Stimulated activated CD8-positive, alpha-beta memory T cell treated with anti-CD3 and anti-CD28 coated beads, Interleukin-2, amount 100 ng/mL, for 1 hour (primary cell): ENCODE measurements at places on chromosomes 12 and 14.

- no peak for DNase-seq
These were observed 31.8 kb downstream of the ELK3 start for GRCh38 chr12:96225994-96226399.

GRCh38 chr14:57526942-57527341 lies 33.3 kb upstream of the CCDC198 start:
- no peak for DNase-seq

DNA sequence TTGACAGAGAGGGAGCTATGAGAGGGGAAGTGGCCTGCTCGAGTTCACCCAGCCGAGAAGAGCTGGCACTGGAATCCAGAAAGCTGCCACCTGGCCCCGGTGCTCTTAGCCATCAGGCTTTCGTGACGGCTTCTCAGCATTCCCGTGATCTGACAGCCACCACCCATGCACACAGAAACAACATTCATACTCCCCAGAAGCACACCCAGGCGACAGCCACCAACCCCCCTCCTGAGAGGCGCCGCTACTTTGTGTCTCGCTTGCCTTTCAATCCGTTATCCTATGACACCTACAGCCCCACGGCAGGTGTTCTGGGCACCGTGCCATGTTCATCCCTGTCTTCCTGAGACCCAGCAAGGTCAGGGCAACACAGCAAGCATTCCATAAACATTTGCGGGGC lies 31.4 kb downstream of the PSMC1 start:
- DNase-seq, result no peak

DNA sequence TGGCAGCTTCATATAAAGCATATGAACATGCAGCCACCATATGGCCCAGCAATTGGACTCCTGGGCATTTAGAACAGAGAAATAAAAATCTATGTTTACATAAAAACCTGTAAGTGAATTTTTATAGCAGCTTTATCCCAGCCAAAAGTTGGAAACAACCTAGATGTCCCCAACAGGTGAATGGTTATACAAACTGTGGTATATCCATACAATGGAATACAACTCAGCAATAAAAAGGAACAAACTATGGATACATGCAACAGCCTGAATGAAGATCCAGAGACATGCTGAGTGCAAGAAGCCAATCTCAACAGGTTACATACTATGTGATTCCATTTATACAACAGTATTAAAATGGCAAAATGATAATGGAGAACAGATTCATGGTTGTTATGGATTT lies 3.7 kb downstream of the TMTC1 start:
- no peak for DNase-seq

DNA sequence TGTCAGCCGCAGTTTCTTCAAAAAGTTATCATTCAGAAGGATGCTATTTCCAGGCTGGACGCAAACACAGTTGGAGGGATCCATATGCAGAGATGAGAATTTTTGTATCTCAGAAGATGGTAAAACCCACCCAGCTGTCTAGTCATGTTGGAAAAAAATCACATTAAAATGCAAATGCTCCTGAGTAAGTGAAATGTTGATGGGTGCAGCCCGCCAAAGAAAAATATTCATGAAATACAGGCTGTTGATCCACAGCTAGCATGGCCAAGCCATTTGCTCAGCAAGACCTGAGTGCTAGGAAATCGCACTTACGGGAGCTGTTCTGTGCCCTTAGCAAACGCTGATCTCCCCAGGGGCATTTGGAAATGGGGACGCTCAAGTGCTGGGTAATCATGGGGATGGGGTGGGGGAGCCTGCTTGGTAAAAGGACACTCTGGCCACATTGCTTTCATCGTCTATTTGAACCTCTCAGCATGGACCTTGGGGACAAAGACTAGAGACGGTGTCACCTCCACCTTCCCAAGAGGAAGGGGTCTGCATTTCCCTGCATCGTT lies 25.7 kb downstream of the TUNAR start:
- DNase-seq, result no peak

- DNase-seq, result no peak
These were observed 42.1 kb downstream of the TMTC1 start for GRCh38 chr12:29741342-29742241.

- DNase-seq, result no peak
These were observed 69.9 kb downstream of the RAD52 start for GRCh38 chr12:879641-880040.

DNA sequence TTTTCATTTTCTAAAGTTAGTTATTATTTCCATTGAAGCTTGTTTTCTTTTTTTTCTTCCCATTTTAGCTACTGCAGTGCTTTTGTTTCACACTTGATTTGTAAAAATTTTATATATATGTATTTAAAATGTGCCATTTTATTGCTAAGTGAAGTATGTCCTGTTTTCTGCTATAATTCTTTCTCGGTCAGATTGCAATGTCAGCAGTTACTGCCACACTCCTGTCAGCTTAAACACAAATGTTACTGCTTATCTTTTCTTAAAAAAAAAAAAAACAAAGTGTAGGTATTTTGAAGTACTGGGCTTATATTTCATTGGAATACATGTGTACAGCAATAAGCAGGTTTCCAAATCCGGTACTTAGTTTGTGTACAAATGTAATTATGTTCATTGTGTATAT lies 63.4 kb upstream of the AEBP2 start:
- no peak for DNase-seq

GRCh38 chr14:105343194-105343593 lies 28.6 kb downstream of the PACS2 start:
- DNase-seq, result no peak

GRCh38 chr14:71411738-71412137 lies 504.5 kb downstream of the PCNX1 start:
- DNase-seq, result no peak

GRCh38 chr12:89717759-89718523 lies 9.3 kb upstream of the ATP2B1 start:
- DNase-seq, result no peak

GRCh38 chr12:115897729-115898128 lies 379.8 kb downstream of the MED13L start:
- no peak for DNase-seq

- DNase-seq, result no peak
These were observed 923.0 kb upstream of the TMEM132C start for GRCh38 chr12:127343940-127344339.

- DNase-seq, result no peak
These were observed 96.3 kb upstream of the EEA1 start for GRCh38 chr12:93025145-93026103.

- DNase-seq, result no peak
These were observed 80.8 kb downstream of the PRIMA1 start for GRCh38 chr14:93707475-93707874.

DNA sequence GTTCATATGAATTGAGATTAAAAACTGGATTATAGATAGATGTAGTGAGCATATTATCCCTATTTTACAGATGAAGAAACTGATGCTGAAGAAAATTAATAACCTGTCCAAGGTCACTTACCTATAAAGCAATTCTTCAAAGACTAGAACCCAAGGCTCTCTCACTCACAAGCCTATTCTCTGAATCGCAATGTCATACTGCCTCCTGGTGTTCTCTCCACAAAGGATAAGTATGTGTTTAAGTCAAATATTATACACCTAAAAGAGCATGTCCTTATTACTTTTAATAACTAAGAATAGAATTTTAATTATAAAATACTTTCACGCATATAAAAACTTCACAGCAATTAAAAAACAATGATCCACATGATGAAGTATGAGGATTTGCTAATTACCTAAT lies 721.3 kb upstream of the USP15 start:
- DNase-seq, result no peak

- DNase-seq, result no peak
These were observed 107.2 kb downstream of the DUSP6 start for GRCh38 chr12:89245090-89245489.

DNA sequence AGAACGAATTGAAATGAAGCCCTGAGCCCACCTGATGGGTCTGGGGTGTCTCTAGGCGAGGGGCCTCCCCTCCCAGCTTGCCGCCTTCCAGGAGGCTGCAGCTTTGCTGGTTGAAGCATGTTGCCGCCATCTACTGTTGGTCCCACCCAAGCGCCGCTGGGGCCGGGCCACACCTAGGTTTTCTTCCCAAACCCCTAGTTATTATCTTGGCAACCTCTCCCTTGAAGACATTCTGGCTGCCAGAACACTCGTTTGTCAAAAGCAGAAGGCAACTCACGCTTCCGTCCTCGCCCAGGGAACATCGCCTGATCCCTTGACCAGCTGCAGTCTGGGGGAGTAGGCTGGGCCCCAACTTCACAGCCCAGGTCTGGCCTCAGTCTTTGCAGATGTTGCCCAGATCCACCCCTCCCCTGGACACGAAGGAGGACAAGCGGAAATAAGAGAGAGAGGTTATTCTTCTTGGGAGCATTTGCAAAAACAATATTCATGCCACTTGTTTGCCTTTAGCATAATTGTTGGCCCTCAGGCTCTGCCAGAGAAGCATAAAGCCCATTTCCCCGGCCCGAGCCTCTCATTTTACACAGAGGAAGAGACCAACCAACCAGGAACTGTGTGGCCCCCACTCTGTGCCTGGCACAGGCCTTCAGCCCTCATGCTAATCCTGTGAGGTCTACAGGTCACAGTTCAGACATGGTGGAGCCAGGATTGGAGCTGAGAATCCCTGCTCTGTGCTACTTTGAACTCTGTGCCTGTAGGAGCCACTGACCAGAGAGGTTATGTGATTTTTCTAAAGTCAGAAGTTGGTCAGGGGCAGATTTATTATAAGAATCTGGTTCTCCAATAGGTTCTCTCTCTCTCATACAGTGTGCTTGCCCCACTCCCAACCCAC lies 6.8 kb downstream of the EMP1 start:
- DNase-seq, result no peak

DNA sequence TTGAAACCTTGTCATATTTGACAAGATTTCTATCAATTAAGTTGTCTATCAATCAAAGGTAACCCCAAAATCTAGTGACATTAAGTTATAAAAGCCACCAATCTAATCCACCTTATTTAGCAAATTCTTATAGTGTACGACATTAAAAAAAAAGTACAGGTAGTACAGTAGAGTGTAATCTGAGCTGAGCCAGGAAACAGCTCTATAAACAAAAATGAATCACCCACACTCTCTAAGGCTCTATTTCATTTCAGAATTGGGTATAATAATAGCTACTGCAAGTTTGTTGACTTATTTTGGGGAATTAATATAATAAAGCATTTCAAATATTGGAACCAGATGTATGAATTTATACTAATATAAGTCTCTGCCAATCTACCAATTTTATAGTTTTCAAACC lies 342.4 kb upstream of the FLRT2 start:
- no peak for DNase-seq

- DNase-seq, result no peak
These were observed 62.7 kb downstream of the RASSF3 start for GRCh38 chr12:64672925-64673409.

DNA sequence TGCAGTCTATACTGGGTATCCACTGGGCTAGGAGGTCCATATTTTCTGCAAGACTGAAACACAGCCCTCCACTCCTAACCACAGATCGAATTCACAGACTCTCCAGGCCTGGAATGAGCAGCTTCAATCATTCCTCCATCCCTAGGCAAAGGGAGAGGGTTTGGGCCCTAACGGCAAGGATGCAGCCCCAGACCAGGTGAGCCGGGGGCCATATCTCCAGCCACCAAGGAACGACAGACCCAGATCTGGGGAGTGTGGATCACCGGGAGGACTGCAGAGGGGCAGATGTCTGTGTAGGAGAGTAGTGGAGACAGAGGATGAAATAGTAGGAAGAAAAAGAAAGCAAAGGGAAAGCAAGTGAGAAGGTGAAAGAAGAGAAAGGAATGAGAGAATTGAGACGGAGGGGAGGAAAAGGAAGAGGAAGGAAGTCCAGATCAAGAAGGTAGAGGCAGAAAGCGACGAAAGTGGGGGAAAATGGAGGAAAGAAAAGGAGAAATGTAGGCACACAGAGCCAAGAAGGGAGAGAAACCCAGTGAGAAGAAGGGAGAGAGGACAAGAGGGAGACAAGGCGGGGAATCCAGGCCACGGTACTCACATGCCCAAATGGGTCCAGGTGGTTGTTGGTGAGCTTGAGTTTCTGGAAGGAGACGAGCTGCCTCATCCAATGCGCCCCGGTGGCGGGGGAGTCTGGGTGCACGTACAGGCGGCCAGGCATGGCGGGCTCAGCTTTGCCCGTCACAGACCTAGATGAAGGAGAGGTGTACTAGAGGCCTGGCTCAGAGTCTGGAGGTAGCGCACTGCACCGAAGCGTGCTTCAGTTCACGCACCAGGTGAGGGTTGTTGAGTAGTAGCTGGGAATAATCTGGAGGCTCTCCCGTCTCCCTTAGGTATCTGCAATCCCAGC lies 7.7 kb downstream of the TBX5 start:
- no peak for DNase-seq

DNA sequence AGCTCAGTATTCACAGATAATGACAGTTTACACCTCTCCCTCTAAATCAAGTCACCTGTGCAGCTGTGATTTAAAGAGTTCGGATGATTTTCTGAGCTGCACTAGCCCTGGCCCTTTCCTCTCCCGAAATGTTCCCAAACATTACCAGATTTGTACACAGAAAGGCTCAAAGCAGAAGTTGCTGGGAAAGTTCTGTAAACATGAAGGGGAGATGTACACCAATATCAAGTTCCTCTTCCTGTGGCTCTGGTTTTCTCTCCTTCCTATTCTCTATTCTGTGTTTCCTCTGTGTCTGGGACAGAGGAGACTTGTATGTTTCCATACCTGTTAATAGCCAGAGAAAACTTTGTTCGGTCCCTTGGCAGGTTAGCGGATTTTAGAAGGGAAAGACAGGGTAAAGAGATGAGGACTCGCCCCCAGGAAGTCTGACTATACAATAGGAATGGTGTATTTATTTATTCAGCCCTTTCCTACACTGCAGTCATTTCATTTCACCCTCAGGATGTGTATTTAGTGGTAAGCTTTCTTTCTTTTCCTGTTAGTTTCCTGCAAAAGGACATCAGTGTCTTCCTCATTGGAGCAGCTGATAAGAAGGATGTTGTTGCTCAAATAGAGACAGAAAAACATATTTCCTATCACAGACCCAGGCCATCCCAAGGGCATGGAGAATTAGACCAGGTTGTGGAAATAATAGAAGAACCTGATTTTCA lies 7.6 kb upstream of the NUMB start:
- no peak for DNase-seq

DNA sequence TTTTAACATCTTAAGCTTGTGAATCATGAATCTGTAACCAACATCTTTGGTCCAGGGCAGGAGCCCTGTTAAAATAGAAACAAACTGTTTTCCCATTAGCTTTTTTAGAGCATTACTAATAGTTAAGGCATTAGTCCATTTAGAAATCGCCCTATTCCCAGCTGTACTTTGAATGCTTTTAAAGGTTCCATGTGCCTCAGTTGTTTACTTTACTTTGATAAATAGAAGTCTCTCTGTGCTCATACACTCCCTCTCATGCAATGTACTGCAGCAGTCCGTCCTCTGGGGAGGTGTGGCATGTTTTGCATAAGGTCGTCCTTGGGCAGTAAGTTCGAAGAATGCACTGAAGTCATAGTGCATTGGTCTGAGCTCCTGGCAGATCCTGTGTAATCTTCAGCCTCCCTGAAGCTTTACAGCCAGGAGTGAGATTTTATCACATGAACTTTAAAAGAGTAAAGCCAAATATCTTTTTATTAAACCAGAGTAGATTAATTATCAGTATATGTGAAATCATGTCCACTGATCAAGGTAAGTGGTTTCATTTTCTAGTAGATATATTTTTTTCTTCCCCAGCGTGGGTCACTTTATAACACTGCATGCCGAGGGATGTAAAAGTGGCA lies 134.7 kb downstream of the FGD4 start:
- no peak for DNase-seq
